ENCODE measurements at places on chromosomes 16 and 17.

- DNase-seq: no peak
Observed at GRCh38 chr16:143047-143446, 4.6 kb upstream of the NPRL3 start.

DNA sequence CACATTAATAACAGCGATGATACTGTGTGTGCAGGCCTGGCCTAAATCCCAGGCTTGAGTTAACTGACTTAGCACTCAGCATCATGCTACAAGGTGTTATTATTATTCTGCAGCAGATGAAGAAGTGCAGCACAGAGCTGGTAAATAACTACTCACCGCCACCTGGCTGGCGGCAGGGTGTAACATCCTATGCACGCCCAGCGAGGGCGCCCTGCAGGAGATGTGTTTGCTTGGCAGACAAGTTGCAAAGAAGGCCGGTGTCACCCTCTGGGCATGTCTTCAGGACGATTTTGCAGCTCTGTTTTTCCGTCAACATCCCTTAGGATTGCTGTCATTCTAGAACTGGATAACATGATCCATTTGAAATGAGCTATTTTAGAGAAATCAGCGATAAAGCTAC, 30.1 kb downstream of the DNAH9 start:
- no peak for DNase-seq

GRCh38 chr17:3695723-3696411, at the start of gene P2RX5:
P2RX5 (minus strand) TSS chr17:3696155; CDS start chr17:3696005, 150 bp downstream.
- DNase-seq: no peak

DNA sequence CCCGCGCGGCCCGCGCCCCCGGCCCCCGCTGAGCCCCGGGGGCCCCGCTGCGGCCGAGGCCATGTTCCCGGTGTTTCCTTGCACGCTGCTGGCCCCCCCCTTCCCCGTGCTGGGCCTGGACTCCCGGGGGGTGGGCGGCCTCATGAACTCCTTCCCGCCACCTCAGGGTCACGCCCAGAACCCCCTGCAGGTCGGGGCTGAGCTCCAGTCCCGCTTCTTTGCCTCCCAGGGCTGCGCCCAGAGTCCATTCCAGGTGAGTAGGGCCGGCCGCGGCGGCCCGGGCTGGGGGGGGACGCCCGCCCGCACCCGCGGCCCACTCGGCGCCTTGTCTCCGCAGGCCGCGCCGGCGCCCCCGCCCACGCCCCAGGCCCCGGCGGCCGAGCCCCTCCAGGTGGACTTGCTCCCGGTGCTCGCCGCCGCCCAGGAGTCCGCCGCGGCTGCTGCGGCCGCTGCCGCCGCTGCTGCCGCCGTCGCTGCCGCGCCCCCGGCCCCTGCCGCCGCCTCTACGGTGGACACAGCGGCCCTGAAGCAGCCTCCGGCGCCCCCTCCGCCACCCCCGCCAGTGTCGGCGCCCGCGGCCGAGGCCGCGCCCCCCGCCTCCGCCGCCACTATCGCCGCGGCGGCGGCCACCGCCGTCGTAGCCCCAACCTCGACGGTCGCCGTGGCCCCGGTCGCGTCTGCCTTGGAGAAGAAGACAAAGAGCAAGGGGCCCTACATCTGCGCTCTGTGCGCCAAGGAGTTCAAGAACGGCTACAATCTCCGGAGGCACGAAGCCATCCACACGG, 504 bp downstream of the MAZ start:
- no peak for DNase-seq

- no peak for DNase-seq
Observed at GRCh38 chr17:3770466-3770865, 30.5 kb downstream of the ITGAE start.

DNA sequence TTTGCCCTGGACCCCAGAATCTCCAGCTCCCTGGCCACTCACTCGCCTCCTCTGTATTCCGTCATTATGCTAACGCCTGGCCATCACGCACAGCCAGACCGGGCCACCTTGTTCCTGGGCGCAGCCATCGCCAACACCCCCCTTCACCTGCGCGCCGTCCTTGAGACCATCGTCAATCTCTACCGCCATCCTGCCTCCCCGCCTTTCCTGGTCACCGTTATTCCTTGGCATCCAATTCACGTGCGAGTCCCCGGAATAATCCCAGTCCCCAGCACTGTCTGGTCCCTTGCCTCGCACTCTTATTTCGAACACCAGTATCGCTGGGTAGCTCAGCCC, 541 bp downstream of the VKORC1 start:
- DNase-seq: no peak

GRCh38 chr17:80603396-80603795, 58.8 kb downstream of the RPTOR start:
- no peak for DNase-seq

DNA sequence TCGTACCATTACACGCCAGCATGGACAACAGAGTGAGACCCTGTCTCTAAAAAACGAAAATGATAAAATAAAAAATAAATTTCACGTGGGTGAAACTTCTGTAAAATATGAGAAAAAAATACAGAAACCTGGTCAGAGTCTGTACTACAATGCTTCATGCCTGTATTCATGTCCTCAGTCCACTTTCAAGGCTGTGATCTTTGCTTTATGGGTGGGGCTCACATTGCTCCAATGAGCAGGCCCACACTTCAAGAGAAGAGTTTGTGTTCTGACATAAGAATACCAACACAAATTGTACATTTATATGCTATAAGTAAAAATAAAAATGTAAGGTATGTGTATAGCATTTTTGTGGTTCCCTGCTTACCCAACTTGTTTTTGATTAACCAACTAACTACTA, 32.2 kb upstream of the ABCA3 start:
- no peak for DNase-seq

DNA sequence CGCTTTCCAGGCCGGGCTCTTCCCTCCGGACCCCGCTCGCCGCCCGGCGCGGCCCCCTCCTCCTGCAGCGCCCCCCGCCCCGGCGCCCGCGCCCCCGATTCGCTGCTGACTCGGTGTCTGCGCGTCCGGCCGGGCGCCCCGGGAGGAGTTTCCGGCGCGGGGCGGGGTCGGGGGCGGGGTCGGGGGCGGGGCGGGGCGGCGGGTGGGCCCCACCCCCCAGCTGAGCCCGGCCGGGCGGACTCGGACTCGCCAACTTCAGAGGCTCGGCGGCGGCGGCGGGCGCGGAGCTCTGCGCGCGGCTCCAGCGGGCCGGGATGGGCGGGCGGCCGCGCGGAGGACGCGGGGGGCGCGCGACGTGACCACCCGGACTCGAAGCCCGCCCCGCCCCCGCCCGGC, at the start of gene METRNL:
TSS of gene METRNL (plus strand) at position 258 of the 396 bp plus-strand sequence. CDS start 207 bp downstream, outside the sequence.
- DNase-seq: no peak

- DNase-seq: no peak
Observed at GRCh38 chr16:79483336-79483735, 117.2 kb downstream of the MAF start.

GRCh38 chr17:58263773-58264172, 17.0 kb downstream of the MPO start:
- DNase-seq: no peak

GRCh38 chr17:66807182-66807581, 27.7 kb upstream of the CACNG5 start:
- no peak for DNase-seq

DNA sequence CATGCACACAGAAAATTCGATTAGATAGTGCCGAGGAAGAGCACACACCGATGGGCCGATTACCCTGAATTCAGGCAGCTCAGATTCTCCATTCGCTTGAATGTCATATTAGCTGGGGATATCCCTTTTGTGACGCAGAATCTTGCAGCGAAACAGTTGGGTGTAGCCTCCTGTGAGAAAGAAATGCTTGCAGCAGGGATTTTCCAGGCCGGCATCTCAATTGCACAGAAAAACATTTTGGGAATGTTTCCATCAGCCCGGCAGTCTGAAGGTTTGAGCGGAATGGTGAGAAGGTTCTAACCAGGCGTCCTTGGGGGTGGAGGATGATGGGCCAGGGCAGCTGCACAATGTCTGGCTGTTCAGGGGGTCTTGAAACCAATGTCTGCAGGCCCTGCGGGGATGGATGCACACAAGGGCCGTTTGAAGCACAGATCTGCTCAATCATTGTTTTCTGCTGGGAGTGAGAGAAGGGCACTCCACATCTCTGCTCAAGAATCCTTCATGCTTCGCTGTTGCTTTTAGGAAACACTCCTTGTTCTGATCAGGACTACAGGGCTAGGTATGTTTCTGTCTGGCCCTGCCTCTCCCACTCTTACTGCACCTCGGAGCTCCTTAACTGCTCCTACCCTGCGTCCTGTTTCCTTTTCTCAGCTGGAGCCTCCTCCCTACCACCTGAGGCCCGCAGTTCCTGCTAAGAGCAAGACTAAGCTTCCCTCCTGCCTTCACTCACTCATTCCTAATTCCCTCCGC, 94.6 kb downstream of the CMIP start:
- DNase-seq: no peak
